GM23248 (cell line): ENCODE measurements at places on chromosomes 5 and 9. TPM values are rescaled to one million over a fixed set of nuclear protein-coding genes. Genes with fewer than 3 reads are reported as not detected.

- no peak for DNase-seq
These were observed 582.6 kb downstream of the PSAT1 start for GRCh38 chr9:78879324-78880100.

- DNase-seq: no peak
These were observed 64.5 kb downstream of the PAM start for GRCh38 chr5:102819634-102820033.

DNA sequence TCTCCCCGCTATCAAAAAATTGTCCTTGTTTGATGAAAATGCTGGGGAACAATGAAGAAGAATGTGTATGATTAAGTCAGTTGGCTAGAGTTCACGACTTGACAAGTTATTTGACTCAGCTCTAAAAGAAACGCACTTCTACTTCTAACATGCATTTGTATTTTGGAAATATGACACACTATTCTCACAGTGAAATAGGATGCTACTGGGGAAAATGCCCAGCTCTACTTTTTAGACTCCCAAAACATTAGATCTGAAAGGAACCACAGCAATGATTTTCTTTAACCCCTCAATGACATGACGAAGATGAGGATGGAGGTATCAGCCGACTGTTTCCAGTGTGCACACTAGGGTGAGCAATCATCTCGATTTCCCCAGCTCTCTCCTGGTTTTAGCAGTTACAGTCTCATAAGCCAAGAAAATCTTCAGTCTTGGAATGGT lies 83.6 kb upstream of the PCSK1 start:
- peak; percentile 86 for DNase-seq

The DAPK1 gene
- total RNA-seq: 1.9 and 3.3 TPM in 2 replicates

DNA sequence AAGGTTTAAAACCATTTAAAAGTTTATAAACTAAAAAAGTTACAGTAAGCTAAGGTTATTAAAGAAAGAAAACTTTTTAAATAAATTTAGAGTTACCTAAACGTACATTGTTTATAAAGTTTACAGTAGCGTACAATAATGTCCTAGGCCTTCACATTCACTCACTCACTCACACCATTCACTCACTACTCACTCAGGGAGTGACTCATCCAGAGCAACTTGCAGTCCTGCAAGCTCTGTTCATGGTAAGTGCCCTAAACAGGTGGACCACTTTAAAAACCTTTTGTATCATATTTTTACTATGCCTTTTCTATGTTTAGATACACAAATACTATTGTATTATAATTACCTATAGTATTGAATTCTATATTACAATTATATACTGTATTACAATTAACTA lies 190.8 kb upstream of the RASA1 start:
- DNase-seq: peak; percentile 19
